ENCODE measurements at places on chromosomes 5 and 9. TPM values are rescaled to one million over a fixed set of nuclear protein-coding genes. Genes with fewer than 3 reads are reported as not detected.

CCL27 gene
- total RNA-seq, result not detected

CAMK2A gene
- total RNA-seq, result not detected

DNA sequence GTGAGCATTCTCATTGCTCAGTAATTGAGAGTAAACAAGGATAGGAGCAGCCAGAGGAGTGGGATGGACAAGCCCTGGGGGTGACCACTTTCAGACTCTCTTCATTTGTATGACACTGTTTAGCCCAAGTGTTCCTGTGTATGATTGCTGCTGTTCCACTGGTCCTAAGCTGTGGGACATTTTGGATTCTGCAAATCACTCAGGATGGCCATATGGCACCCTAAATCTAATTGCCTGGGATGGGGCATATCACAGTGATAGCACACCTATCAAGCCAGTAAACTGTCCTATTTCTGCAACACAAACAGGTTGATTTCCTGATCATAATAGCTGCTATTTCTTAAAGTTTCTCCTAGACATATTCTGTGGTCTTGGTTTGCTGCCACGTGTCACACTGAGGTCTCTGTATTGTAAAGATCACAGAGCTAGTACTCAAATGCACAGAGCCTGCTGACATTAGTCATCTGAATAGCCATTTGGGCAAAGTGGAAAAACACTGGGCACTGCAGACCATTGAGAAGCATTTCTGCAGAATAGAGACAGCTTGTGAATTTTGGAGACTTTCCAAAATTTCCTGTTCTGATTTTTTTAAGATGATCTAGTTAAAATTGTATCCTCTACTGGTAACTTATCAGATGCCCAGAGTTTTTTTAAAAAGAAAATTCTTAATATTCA is 320.2 kb downstream of the RFX3 start:
- no peak for DNase-seq

- no peak for DNase-seq
Observed at GRCh38 chr9:34573599-34574325, 15.8 kb downstream of the CNTFR start.

KLF4 gene
- total RNA-seq, result 3.3 TPM

DNA sequence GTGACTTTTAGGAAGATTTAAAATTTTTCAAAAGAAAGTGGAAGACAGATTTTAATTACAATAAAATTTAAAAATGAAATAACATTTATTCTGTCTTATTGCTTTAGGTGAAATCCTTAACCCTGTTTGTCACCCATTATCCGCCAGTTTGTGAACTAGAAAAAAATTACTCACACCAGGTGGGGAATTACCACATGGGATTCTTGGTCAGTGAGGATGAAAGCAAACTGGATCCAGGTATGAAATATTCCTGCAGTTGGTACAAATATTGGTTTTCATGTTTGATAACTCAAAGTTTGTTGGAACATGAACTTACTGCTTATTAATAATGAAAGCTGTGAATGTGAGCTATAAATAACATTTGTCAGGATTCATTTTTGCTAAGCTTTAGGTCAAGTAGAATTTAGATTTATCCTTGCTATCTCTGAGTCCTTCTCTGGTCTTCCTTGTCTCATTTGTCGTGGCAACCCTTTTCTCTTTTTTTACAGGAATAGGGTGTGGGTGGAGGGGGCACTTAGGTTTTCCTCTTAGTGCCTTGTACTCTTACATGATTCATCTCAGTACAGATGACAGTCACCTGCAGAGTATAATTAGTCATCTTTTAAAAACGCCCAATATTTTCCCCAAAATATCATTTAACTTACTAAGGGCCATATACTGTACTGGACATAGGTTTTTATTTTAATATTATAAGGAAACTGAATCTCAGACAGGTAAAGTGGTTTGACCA is 95.3 kb upstream of the RASGRF2 start:
- DNase-seq, result no peak

Measured in activated T-helper 1 cell treated with anti-CD3 and anti-CD28 coated beads, Interleukin-12 subunit alpha, Interleukin-12 subunit beta, Interleukin-2, Interleukin-4 antibody, amounts not matched to agents 30 ng/mL and 10 ng/mL and 1 ng/mL, durations not matched to agents 14 hours and 24 hours and 36 hours (primary cell).